ENCODE measurements at places on chromosomes 7 and 10.

DNA sequence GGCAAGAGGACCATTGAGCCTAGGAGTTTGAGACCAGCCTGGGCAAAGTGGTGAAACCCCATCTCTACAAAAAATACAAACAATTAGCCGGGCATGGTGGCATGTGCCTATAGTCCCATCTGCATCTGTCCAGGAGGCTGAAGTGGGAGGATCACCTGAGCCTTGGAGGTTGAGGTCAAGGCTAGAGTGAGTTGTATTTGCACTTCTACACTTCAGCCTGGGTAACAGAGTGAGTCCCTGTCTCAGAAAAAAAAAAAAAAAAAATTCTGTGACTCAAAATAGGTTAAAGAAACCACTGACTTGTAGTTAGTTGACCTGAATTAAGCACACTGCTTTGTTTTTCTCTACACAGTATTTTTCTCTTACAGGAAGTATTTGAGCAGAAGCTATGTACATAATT lies 74.4 kb downstream of the METTL2B start:
- no peak for DNase-seq

- no peak for DNase-seq
Measured at GRCh38 chr10:128049226-128050120, 76.8 kb downstream of the MKI67 start.

- no peak for DNase-seq
Measured at GRCh38 chr10:75043256-75044131, 68.0 kb upstream of the SAMD8 start.

GRCh38 chr7:73738220-73738611 lies 386 bp downstream of the ABHD11 start:
- no peak for DNase-seq

DNA sequence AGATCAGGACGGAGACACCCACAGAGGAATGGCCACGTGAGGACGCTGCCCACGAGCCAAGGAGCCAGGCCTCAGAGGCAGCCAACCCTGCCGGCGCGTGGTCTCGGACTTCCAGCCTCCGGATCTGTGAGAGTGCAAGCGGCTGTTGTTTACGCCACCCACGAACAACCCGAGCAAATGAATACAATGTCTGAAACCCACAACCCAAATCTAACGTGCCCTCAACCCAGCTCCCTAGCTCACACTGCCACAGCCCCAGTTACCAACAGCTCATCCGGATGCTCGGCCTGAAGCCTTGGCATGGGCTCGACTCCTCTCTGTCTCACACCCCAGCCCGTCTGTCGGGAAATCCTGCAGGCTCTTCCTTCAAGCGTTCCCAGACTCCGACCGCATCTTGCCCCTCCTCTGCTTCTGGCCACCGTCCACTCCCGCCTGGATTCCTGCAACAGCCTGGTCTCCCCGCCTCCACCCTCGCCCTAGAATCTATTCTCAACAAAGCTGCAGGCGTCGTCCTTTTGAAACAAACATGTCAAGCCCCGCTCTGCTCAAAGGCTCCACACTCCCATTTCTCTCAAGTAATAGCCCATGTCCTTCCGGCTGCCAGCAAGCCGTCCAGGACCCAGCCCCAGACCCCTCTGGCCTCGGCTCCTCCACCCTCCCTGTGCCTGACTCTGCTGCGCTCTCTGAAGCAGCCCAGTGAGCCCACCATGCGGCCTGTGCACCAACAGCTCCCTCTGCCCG lies 35.3 kb downstream of the STK32C start:
- DNase-seq: no peak

Data from brain pericyte (primary cell).